Fibroblast of lung (primary cell): ENCODE measurements at places on chromosomes 6 and 20. TPM values are rescaled to one million over a fixed set of nuclear protein-coding genes. Genes with fewer than 3 reads are reported as not detected.

Gene GPR6
- not detected in 2 replicates for total RNA-seq

Gene FAM217A
- not detected in 2 replicates for total RNA-seq

Gene EFCAB8
- under 0.01 and 0.26 TPM in 2 replicates for total RNA-seq

Gene PAK1IP1
- 16.3 and 19.3 TPM in 2 replicates for total RNA-seq
